ENCODE measurements at places on chromosomes 7 and 10.
A peak's percentile ranks its signal among the peaks of the same experiment; 100 is the strongest.

DNA sequence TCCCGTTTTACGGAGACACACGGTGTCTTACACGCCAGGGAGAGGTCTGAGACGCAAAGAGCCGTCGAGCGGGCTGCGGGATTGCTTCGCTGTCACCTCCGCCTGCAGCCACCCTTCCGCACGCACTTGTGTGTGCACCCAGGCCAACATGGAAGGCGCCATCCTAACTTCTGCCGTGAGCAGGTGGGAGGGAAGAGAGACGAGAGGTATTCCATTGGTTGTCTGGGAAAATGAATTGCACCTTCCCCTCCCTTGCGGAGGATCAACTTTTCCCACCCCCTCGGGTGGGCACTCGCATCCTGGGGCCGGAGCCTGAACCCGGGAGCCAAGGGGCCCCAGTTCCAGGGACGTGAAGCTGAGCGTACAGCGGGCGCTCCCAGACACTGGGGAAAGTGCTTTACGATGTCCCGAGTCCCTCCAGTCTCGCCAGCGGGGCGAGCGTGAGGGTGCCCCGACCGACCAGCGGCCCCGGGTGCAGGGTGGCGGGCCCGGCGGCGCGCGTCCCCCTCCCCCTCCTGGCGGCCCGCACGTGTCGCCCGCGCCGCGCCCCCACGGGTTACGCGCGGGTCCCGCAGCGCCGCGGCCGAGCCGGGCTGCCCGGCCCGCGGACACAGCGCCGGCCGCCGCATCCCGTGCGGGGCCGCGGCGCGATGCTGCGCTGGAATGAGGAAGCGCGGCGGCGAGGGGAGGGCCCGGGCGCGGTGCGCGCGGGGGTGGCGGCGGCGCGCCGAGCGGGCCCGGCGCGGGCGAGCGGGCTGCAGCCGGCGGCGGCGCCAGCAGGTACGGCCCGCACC, 984 bp upstream of the IKZF1 start:
- no peak for DNase-seq

GRCh38 chr7:120055300-120055699, 217.7 kb upstream of the KCND2 start:
- DNase-seq, result no peak

- DNase-seq, result no peak
These were observed 1.6 kb downstream of the SEPHS1 start for GRCh38 chr10:13346283-13347042.

- no peak for DNase-seq
These were observed 130.0 kb downstream of the ARHGAP22 start for GRCh38 chr10:48474765-48475365.

GRCh38 chr10:69508738-69509340, 57.6 kb downstream of the TSPAN15 start:
- no peak for DNase-seq

DNA sequence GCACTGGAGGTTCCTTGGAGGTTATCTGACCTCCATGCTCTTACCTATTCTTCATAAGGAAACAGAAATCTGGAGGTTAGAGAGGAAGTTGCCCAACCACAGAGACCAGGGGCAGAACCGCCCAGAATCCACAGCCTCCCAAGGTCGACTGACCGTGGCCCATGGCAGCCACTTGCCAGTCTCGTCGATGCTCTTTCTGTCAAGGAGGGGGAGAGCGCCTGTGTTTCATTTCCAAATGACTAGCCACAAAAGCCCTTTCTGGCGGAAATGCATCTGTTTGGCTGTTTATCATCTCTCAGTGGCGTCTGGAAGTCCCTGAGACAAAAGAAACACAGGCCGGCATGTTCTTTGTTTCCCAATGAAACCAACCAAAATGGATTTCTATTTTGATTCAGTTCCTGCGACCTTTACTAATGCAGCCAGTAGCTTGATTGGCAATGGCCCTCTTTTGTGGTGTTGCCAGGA, 2.9 kb downstream of the RAMP3 start:
- no peak for DNase-seq

GRCh38 chr10:69335063-69335587, 56.8 kb downstream of the HK1 start:
- no peak for DNase-seq

DNA sequence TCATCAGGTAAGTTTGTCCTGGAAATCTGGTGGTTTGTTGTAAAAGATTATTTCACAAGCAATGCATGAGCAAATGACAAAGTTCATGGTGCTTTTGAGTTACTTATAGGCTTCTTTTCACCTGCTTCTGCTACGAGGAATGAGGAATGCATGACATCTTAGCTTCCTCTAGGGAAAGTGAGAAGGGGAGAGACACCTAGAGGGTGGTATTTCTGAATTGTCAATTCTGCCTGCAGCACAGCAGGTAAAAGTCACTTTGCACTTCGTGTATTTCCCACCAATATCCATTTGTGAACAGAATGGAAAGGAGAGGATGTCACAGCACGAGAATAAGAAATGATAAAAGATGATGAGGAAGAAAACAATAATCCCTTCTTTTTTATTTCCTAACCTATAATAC, 153.4 kb upstream of the FEZF1 start:
- no peak for DNase-seq

DNA sequence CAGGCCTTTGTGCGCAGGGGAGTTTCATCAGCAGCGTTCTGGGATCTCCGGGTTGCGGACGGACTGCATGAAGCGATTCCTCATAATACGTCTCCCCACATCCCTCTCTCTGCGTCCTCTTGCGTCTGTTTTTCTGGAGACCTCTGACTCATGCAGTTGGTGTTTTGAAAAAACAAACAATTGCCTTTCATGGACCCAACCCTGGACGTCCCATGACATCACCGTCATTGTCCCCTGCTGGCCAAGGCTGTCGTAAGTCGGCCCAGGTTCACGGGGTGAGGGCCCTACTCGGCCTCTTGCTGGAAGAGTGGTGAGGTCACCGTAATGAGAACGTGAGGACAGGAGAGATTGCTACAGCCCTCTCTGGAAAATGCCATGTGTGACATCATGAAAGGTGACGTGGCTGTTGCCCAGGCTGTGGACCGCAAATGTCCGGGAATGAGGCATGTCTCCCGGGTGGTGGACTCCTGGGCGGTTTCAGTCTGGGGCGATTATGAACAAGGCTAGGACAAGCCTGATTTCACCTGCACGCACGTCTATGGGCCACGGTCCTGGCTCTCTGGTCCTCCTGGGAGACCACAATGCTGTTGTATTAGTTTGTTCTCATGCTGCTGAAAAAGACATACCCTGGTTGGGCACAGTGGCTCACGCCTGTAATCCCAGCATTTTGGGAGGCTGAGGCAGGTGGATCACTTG, 9.8 kb upstream of the MAFK start:
- peak; percentile 85 for DNase-seq

DNA sequence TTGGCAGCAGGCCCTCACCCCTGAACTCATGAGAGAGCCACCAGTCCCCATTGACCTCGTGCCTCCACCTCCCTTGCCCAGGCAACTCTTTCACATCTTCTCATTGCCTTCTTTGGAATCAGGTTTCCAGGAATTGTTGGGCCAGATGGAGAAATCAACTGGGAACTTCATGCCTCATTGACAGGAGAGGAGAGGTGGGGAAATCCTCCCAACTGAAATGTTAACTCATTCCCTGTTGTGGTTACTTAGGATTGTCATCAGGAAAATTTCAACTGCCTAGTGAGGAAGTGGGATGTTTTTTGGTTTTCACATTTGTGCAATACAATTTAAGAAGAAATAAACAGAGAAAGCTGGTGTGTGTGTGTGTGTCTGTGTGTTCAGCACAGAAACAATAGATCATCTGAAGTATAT, 106.6 kb upstream of the INHBA start:
- DNase-seq, result no peak

- no peak for DNase-seq
These were observed 443 bp downstream of the RNF32 start for GRCh38 chr7:156640949-156641485.

DNA sequence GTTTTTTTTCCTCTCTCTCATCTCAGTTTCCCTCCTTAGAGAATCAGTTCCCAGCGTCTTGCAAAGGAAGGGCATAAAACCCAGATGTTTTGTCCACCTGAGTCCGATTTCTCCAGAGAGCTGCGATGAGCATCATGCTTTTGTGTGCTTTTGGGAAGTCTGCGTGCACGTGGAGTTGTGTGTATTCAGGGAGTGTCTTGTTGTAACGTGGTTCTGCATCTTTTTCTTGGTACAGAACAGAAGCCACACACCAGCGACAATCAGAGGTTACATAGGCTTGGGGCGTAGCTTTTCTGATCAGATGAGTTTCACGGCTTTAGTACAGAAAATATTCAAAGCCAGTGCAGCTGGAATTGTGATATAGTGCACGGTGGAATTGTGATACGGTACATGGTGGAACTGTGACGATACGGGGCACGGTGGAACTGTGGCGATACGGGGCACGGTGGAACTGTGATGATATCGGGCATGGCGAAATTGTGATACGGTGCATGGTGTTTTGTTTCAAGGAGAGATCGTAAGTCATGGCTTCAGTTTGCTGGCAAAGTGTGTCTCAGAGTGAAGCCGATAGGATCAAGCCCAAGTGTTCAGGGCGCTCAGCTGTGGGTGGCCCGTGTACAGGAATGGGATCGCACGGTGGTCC, 32.8 kb downstream of the FOXK1 start:
- DNase-seq, result no peak

- DNase-seq, result no peak
These were observed 84.9 kb upstream of the PPP1R17 start for GRCh38 chr7:31602041-31602625.

DNA sequence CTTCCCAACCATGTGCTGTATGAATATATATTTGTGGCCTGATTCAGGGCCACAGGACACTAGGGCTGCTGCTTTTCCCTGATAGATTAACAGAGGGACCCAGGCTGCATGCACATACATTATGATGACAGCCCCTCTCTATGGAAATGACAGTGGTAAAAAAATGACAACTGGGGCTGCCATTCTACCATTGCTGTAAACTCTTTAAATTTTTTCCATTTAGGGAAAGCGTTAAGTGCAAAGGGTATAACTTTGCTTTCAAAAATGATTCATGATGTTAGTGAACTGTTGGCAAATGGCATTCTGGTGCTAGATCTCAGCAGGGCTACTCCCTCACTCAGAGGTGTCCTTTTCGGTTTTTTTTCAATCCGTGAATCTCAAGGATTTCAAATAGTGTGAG, 4.2 kb downstream of the CTBP2 start:
- DNase-seq, result no peak

DNA sequence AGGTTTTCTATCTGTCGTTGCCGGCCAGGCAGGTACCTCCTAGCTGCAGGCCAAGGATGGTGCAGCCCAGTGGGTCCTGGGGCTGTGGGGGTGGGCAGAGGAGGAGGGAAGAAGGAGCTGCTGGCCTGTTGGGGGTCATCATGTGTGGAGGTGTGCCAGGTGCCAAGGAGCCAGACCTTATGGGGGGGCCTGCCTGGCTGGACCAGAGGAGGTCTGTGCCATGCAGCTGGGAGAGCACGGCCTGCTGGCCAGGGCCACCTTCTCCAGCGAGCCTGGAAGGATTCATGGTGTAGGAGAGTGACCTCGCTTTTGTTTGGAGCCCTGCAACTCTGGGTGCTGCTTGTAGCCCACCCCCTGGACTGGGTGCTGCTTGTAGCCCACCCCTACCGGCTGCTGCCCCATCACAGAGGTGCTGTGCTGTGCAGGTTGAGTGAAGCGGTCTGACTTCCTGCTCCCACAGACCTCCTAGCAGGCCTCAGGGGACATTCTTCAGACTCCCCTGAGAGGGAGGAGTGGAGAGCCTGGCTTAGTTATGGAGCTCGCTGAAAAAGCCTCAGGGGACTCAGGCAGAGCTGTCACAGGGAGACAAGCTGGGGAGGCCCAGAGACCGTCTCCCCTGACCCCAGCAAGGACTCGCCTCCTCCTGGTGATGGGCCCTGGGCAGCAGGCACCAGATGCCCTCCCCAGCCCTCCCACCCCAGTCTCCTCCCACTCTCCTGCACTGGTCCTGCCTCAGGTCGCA, 67.7 kb upstream of the AQP1 start:
- DNase-seq, result no peak

DNA sequence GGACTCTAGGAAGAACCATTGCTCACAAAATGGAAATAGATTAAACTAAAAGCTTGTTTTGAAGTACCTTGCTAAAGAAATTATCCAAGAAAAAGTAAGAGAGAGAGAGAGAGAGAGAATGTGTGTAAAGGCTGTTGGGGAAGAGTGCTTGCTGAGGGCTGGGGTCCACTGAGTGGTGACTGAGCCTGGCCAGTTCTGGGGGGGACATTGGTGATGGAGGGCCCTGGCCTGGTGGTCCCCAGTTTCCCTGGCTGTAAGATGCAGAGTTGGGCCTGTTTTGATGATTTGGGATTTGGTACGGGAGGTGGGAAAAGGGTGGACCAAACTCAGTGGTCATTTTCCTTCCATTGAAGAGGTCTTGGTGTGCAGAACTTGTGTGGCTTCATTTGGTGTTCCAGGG, 880 bp downstream of the RAMP3 start:
- DNase-seq, result no peak

- DNase-seq, result no peak
These were observed 1.6 kb upstream of the ARHGAP12 start for GRCh38 chr10:31930023-31930751.

GRCh38 chr7:87152897-87153641, 816 bp downstream of the DMTF1 start:
- DNase-seq, result no peak

GRCh38 chr10:112732277-112732921, 217.6 kb upstream of the TCF7L2 start:
- DNase-seq, result no peak

DNA sequence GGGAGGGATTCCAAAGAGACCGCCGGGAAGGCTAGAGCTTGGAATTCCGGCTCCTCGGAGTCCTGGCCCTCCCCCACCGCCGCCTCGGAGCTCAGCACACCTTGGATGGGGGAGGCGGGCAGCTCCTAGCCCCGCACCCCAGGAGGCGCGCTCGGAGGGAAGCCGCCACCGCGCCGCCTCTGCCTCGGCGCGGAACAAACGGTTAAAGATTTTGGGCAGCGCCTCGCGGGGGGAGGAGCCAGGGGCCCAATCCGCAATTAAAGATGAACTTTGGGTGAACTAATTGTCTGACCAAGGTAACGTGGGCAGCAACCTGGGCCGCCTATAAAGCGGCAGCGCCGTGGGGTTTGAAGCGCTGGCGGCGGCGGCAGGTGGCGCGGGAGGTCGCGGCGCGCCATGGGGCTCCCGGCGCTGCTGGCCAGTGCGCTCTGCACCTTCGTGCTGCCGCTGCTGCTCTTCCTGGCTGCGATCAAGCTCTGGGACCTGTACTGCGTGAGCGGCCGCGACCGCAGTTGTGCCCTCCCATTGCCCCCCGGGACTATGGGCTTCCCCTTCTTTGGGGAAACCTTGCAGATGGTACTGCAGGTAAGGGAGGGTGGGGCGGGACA, at the start of gene CYP26A1:
Gene CYP26A1 (plus strand): TSS at position 355 of the 608 bp plus-strand sequence. CDS start 42 bp downstream, at position 397.
- no peak for DNase-seq

All from HTR-8/SVneo (cell line).